ENCODE measurements at places on chromosomes 12 and 14. TPM values are rescaled to one million over a fixed set of nuclear protein-coding genes. Genes with fewer than 3 reads are reported as not detected.

GRCh38 chr14:101948666-101949216 lies 15.6 kb upstream of the DYNC1H1 start:
- no peak for DNase-seq
- H3K4me3 ChIP-seq: peak overlapping the region; percentile 96
- peak overlapping the region; percentile 99 for H3K27ac ChIP-seq
- no peaks in the 10 kb centered on the region for H3K27me3 ChIP-seq

GRCh38 chr12:113659416-113659815 lies 187.7 kb upstream of the LHX5 start:
- H3K36me3 ChIP-seq: no peaks in the 10 kb centered on the region
- no peak for DNase-seq
- no peaks in the 10 kb centered on the region for H3K4me1 ChIP-seq
- no peak overlapping the region for H3K27ac ChIP-seq

DNA sequence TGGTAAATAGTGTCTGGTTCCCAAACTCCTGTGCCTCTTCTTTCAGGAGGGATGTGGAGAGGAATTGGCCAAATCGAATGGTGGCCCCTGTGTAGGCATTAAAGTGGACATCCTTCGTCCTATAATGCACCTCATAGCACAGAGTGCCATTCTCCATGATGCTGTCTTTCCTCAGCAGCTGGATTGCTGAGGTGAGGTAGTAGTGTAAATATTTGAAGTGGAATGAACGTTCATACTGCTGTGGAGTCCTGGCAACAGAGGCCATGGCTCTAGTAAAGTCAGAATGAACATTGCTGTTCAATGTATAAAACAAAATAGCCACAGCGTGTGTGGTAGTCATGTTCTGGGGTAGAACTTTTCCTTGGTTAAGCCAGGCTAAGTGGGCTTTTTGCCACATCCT lies 2.7 kb downstream of the ART4 start:
- no peak overlapping the region for H3K27ac ChIP-seq
- H3K36me3 ChIP-seq: no peaks in the 10 kb centered on the region
- DNase-seq: no peak
- no peak overlapping the region for H3K4me3 ChIP-seq
- no peaks in the 10 kb centered on the region for H3K27me3 ChIP-seq

- H3K27ac ChIP-seq: no peak overlapping the region
- no peak for DNase-seq
- no peaks in the 10 kb centered on the region for H3K27me3 ChIP-seq
- no peak overlapping the region for H3K4me3 ChIP-seq
Measured at GRCh38 chr12:131494216-131494615, 216.7 kb upstream of the SFSWAP start.

DNA sequence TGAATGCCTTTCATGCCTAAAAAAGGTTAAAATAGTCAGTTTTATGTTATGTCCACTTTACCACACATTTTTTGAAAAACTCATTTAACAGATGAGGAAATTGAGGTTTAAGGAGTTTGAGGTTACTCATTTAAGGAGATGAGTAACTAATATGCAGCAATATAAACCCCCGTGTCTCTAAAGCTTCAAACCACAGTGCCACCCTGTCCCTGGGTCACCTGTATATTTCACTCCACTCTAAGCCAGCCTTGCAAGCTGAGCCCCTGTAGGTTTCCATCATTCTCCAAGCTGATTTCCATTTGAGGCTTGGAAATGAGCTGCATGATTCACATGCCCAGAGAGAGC lies 64.4 kb downstream of the NUAK1 start:
- no peaks in the 10 kb centered on the region for H3K36me3 ChIP-seq
- H3K4me3 ChIP-seq: no peak overlapping the region
- no peaks in the 10 kb centered on the region for H3K27me3 ChIP-seq
- H3K27ac ChIP-seq: no peak overlapping the region

GRCh38 chr12:90631591-90632212 lies 323.3 kb downstream of the CCER1 start:
- H3K27ac ChIP-seq: no peak overlapping the region
- H3K4me1 ChIP-seq: no peaks in the 10 kb centered on the region
- no peaks in the 10 kb centered on the region for H3K36me3 ChIP-seq

Gene STXBP6
- total RNA-seq: not detected

Gene SIX1
- total RNA-seq: not detected

Data from naive thymus-derived CD4-positive, alpha-beta T cell (primary cell).